Neural progenitor cell (in vitro differentiated cells): ENCODE measurements at places on chromosomes 4 and X. TPM values are rescaled to one million over a fixed set of nuclear protein-coding genes. Genes with fewer than 3 reads are reported as not detected.

DNA sequence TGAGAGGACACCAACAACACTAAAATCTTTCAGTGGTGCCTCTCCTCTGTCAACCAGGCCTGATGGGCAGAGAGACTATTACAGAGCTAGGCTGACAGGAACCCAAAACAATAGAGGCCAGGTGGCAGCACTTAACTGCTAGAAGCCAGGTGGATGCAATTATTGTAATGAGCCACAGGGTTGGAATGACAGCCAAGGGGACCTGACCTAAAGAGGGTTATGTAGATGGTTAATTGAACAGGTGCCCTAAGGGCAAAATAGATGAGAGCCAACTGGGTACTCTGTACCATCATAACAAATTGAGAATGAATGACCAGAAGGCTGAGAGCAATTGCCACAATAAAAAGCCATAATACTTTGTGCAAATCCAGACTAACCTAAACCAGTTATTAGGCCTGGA is 24.7 kb upstream of the FRAS1 start:
- H3K36me3 ChIP-seq = no peaks in the 10 kb centered on the region
- H3K27me3 ChIP-seq = no peaks in the 10 kb centered on the region
- H3K4me3 ChIP-seq = no peak overlapping the region
- DNase-seq = no peak
- no peaks in the 10 kb centered on the region for H3K4me1 ChIP-seq

BOD1L1 gene
- 29.4 and 32.5 TPM in 2 replicates for total RNA-seq

MAGEA9B gene
- not detected in 2 replicates for total RNA-seq

MAGED4 gene
- total RNA-seq = 48.2 and 68.0 TPM in 2 replicates

TLR7 gene
- total RNA-seq = not detected in 2 replicates

GRCh38 chrX:134711135-134711921 is 53.1 kb upstream of the PLAC1 start:
- H3K36me3 ChIP-seq = no peaks in the 10 kb centered on the region
- H3K4me1 ChIP-seq = no peaks in the 10 kb centered on the region
- no peak overlapping the region for H3K27ac ChIP-seq
- H3K4me3 ChIP-seq = no peak overlapping the region

CYBB gene
- total RNA-seq = 0.28 TPM in 1 of 2 replicates, not detected in the other

NLGN3 gene
- 10.0 and 16.0 TPM in 2 replicates for total RNA-seq

DNA sequence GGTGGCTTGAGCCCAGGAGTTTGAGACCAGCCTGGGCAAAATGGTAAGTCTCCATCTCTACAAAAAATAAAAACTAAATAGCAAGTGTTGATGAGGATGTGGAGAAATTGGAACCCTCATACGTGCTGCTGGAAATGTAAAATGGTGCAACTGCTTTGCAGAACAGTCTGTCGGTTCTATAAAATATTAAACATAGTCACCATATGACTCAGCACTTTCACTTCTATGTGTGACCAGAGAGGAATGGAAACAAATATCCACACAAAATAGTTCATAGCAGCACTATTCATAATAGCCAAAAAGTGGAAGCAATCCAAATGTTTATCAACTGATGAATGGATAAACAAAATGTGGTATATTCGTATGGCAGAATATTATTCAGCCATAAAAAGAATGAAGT is 60.8 kb upstream of the FMR1 start:
- H3K4me1 ChIP-seq = peaks cover 8% of the 10 kb centered on the region
- H3K4me3 ChIP-seq = no peak overlapping the region
- H3K36me3 ChIP-seq = no peaks in the 10 kb centered on the region
- no peaks in the 10 kb centered on the region for H3K27me3 ChIP-seq
- H3K27ac ChIP-seq = no peak overlapping the region

TMEM255A gene
- total RNA-seq = 2.0 and 3.5 TPM in 2 replicates

FGFBP1 gene
- not detected in 2 replicates for total RNA-seq

BEND4 gene
- 9.6 and 9.7 TPM in 2 replicates for total RNA-seq

FAM133A gene
- total RNA-seq = 1.2 and 2.2 TPM in 2 replicates
